Occipital lobe (tissue), 3 donors: ENCODE measurements at places on chromosomes 3 and 15. TPM values are rescaled to one million over a fixed set of nuclear protein-coding genes. Genes with fewer than 3 reads are reported as not detected.

DNA sequence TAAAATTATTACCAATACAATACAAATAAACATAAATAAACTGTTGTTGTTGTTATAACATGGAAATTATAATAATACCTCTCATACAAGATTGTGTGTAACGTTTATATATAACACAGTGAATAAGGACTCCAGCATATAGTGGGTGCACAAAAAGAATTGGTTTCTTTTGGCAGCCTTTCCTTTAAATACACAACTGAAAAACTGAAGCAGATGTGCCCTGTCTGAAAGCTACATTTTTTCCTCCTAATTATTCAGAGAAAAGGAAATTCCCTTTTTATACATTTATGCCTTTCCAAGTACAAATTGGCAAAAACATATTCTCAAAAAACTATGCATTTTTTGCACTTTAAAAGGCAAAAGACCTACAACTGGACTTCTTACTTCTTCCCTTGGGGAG is 928.9 kb upstream of the NR2F2 start:
- DNase-seq, result no peak

DNA sequence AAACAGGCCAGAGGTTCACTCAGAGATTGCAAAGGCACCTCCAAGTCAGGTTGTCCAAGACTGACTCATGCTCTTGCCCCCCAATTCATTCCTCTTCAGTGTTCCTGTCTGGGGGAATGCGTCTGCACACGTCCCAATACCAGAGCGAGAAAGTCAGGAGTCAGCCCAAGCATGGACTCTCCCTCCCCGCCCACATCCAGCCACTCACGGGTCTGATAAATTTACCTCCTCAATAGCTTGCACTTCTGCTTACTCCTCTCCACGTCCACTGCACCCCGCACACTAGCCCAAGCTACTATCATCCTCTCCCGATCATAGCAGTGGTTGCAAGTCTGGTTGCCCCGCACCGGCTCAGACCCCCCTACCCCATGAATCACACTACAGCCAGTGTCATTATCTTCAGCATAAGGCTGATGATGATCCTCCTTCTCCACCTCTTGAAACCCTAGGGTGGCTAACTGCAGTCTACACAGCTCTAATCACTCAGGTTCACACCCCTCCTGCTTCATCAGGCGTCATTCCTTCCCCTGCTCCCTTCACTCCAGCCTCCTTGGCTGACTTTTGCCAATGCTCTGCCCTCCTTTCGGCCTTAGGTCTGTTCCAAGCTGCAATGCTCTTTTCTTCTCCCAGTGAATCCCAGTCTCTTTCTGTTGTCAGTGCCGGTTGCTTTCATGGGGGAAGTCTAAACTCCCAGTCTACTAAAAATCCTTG is 27.6 kb upstream of the MYO1E start:
- DNase-seq, result no peak

DNA sequence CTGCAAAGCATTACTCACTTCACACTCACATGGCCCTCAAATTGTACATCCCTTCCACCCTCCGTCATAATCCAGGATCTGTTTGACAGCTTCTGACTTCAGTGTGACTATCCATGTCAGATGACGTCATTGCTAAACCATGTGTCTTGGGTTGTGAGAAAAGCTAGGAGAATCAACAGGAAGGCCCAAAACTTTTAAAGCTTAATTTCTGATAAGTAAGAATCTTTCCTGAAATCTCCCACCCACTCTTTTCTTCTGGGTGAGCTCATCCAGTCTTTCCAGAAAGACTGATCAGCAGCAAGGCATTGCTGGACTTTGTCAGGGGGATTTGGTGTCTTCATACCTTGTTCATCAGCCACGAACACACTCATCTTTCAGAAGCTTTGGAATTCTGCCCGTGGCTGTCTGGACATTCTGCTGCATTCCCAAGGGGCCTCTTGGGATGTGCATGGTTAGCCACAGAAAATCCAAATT is 11.5 kb upstream of the LMCD1 start:
- no peak for DNase-seq

- no peak for DNase-seq
Measured at GRCh38 chr3:49609815-49610214, 55.5 kb downstream of the BSN start.

- no peak for DNase-seq
Measured at GRCh38 chr3:25354071-25354470, 74.0 kb upstream of the RARB start.

GRCh38 chr3:127784865-127785710 is 37.2 kb downstream of the MGLL start:
- no peak for DNase-seq

DNA sequence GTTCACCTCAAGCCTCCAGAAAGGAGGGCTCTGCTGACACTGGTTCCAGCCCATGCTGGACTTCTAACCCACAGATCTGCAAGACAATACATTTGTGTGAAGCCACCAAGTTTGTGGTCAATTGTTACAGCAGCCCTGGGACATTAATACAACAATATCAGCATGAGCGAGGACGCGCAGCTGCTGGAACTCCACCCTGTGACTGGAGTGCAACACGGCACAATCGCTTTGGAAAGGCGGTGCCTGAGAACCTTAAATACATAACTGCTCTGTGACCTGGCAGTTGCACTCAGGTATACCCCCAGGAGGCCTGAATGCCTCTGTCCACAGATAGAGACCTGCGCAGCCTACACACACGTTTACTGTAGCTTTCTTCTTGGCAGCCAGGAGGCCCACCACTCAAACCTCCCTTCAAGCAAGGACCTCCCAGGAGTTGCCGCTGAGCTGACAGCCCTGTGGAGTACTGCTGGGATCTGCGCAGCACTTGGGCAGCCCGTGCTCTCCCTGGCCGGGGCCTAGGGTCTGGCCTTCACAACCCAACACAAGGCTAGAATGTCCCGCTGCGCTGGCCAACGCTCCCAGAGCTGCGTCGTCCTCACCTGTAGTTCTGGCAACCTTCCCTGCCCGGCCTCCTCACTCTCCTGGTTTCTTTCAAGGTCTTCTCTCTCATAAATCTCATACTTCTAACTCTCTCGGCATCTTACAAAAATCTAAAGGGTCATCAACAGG is 8.3 kb downstream of the MRPS25 start:
- no peak for DNase-seq

Gene BFSP2
- total RNA-seq, result 1.1 TPM
